ENCODE measurements at places on chromosomes 4 and X.

DNA sequence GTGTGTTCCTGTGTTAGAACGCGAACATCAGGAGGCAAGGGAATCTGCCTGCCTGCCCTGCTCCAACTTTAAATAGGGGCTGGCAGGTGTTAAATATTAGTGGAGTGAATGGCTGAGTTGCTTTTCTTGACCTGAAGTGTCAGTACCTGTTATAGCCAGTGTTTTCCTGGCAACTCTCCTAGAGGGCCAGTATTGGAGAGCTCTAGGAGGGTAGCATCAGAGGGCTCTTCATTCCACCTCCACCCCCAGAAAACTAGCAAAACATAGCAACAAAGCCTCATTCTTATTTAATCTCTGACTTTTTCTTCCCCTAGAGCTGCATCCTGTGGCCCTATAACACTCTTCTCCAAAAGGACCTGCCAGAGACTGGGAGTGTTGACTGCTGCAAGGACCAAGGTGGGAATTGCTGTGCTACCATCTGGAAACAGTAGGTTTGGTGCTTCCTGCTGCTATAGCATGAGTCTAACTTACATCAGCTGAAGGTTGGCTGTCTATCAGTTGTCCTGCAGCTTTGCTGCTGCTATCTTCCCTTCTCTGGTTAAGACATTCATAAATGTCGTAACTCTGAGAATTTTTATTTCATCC, 33.5 kb downstream of the SGMS2 start:
- no peak for DNase-seq

DNA sequence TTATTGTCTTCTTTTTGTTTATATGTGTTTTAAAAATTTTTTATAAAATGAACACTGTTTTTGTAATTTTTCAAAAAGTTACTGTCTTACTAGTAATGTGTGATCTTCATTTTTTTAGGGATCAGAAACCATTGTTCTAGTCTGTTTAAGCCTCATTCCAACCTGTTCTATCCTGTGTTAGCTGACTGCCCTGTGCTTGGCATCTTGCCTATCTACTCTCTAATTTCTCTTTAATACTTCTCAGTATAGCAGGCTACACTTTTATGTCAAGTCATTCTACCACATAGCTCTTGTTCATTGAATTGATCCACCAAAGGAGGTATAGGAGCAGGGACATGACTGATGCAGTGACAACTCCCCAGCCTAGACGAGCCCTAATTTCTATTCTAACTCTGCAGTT, 70.2 kb upstream of the PLS3 start:
- no peak for DNase-seq

DNA sequence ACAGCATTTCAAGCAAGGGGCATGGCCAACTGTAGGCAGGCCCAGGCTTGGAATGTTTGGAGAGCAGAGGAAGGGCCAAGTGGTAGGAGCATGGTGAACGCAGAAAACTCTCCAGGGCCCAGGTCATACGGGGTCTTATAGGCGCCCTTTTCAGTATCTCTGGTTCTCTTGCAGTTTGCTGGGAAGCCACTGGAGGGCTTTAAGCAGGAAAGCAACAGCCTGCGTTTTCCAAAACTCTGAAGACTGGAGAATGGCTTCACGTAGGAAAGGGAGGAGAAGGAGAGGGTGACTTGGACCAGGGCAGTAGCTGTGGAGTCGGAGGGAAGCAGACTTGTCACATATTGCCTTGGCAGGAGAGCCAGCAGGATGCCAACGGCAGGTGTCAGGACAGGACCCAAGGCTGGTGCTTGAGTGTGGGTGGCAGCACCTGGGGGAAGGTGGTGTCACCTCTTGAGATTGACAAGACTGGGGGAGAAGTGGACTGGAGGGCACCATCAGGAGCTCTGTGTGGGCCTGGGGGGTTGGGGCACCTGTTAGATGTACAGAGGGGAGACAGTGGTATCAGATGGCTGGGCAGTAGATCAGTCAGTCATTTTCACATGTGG, 21.9 kb downstream of the TKTL1 start:
- DNase-seq, result no peak

- DNase-seq, result peak; percentile 76
These were observed 58.5 kb upstream of the PRDM8 start for GRCh38 chr4:80138551-80139538.

- no peak for DNase-seq
These were observed 726.5 kb downstream of the FAM133A start for GRCh38 chrX:94400488-94400887.

- no peak for DNase-seq
These were observed 22.3 kb upstream of the RASGEF1B start for GRCh38 chr4:81494031-81494431.

DNA sequence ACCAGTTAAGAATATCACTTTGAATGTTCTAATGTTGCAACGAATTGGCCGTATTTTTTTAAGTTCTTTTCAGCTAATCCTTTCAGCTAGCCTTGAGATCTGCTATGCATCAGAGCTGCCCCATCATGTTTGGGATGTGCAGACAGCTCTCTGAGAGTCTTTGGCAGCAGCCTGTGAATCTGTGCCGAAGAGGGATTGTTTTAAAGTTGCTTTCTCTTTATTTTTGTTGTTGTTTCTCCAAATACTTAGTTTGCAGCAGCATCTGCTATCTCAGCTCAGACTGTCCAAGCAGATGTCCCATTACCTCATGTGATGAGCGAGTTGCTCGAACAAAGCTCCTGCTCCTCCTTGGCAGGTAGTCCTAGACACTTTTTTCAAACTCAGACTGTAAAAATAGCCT, 1002.5 kb upstream of the INTU start:
- peak; percentile 14 for DNase-seq

DNA sequence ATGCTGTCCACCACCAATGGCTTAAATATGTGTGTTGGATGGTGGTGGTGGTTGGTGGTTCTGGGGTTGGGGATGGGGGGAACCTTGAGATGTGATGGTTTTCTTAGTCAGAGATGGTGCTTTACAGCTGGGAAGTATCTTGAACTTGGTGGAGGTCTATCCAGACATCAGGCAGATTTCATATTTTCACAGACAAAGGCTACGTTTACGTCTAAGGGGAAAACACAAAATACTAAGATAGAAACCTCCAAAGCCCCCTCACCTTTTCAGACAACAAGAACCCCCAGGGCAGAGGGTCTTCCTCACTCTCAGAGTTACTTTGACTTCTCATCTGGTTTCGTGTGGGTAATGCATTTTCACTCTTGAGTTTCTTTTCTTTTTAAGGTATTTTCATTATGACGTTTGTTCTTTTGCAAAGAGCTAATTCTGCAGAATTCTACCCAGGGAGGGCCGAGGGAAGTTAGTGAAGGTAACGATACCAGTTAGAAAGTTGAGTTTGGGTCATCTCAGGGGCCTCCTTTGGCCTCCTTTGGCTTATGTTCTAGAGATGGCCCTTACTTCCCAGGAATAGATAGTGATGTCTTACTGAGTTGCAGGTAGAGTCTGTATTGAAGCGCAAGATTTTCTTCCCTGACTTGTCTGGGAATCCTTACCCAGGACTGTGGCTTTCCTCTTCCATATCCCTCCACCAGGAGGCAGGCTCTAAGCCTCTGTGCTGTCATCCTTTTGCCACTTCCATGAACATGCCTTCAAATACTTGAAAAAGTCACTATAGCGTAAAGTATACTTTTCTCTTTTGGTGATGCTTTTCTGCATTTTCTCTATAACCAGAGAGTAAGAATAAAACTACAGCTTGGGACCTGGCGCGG, 31.9 kb downstream of the RHOH start:
- DNase-seq, result no peak

DNA sequence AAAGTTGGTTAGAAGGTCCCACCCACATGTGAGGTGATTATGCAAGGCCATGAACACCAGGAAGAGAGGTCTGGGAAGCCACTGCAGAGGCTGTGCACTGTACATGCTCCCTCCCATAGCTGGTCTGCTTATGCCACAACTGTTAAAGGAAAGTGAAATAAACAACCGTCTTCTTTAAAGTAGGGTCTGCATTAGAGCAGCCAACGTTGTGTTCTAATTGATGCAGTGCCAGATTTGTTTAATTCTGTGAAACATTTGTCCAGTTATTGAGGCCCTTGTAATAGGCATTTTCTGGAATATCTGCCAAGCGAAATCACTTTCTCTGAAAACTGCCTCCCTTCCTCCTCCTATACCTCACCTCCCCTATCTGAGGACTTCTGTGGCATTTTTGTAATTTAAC, 224.0 kb upstream of the LNX1 start:
- DNase-seq, result no peak

Data from fibroblast of upper back skin (primary cell).